Umbilical cord (tissue), 2 donors: ENCODE measurements at places on chromosomes 12 and 14.

- no peak for DNase-seq
These were observed 50.9 kb downstream of the RFLNA start for GRCh38 chr12:124345795-124346194.

DNA sequence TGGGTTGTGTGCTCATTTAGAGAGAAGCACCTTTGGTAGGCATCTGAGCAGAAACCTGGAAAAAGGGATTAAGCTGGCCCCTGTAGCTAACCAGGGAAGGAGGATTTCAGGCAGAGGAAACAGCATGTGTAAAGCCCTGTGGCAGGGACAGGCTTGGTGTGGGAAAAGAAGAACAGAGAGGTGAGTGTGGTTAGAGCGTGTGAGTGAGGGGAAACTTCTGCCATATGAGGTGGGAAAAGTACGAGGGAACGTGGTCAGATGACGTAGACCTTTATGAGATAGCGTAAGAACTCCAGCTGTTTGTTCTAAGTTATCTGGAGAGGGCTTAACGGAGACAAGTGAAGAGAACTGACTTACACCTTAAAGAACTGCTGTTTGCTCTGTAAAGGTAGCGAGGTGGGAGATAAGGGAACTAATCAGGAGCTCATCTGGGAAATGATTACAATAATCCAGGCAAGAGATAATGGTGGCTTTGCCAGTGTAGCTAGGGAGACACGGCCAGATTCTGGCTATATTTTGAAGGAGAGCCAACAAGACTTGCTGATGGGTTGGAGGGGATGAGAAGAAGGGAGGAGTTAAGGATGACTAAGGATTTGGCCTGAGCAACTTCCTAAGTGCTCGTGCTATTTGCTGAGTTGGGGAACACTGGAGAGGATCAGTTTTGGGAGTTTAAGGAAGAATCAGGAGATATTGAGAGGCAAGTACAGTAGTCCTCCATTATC is 234.0 kb downstream of the ETNK1 start:
- DNase-seq = peak; percentile 66

- no peak for DNase-seq
These were observed 31.2 kb upstream of the CHPT1 start for GRCh38 chr12:101666052-101666728.

- DNase-seq = peak; percentile 64
These were observed 521 bp downstream of the MAP4K5 start for GRCh38 chr14:50531595-50532501.

DNA sequence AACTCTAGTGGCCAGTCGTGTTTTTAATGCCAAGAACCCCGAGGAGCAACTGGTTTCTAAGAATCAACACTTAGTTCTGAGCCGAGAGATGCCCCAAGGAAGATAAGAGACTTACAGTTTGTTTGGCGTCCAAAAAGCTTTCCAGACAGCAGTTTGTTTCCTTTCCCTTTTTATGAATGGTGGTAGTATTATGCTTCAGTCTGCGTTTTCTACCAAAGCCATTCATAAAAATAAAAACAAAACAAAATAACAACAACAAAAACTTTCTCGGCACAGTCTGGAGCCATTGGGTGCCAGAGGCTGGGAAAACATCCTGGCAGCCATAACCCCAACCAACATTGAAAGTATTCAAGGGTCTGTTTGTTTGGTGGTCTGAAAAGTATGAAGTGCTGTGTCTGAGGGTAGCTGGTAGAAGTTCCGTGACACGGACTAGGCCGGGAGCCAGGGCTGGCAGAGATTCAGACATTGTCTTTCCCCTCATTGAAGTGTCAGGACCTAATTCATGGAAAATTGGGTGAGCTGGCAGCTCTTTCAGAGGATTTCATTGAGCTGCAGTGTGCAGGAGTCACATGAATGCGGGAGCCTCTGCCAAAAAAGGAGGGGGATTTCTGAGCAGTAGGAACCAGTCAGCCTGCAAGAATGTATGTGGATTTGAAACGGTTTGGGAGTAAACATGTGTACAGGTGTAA is 124.2 kb downstream of the HMGA2 start:
- peak; percentile 89 for DNase-seq
